Kidney capillary endothelial cell (primary cell): ENCODE measurements at places on chromosomes 12 and 14.

DNA sequence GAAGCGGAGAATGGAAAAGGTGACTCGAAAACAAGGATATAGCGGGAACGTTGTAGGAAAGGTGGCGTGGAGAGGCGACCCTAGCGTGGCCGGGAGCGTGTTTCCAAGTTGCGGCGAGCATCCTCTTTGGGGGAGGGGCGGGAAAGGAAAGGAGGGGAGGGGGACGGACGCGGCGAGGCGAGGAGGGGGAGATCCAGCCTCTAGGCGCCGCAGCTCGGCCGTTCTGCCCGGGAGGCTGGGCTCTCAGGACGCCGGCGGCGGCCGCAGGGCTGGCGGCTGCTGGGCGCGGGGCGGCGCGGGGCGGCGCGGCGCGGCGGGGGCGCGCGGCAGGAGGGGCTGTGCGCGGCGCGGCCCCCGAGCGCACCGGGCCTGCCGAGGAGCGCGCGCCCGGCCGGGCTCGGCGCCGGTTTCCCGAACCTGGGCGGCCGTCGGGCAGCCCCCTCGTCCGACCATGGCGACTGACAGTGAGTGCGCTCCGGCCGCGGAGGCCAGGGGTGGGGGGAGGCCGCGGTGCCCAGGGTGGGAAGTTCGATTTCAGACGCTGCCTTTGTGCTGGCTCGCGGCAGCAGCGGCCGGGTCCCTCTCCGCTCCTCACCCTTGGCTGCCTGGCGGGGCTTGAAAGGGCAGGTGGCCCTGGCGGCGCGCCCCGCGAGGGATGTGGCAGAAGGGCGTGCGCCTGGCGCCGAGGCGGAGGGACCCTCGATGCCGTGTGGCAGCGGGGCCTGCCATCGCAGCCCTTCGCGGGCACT is 50.3 kb downstream of the SNAPC1 start:
- no peak for DNase-seq

DNA sequence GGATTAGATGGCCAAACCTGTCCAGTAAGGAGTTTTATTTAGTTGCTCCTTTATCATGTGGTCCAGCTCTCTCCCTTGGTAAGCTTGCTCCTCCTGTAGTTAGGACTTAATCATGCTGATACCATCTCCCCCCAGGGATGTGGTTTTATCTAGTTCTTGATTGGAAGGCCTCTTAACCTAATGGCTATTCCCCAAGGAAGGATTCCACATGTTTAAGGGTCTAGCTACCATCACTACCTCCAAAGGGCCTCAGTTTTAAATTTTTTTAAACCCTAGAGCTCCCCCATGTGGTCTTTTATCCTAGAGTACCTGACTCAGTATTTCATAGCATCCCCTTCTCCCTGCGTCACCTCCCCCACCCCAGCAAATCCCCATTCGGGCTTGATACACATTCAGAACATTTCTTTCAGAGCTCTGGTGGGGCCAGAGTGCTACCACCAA is 22.5 kb downstream of the MAP3K12 start:
- no peak for DNase-seq

DNA sequence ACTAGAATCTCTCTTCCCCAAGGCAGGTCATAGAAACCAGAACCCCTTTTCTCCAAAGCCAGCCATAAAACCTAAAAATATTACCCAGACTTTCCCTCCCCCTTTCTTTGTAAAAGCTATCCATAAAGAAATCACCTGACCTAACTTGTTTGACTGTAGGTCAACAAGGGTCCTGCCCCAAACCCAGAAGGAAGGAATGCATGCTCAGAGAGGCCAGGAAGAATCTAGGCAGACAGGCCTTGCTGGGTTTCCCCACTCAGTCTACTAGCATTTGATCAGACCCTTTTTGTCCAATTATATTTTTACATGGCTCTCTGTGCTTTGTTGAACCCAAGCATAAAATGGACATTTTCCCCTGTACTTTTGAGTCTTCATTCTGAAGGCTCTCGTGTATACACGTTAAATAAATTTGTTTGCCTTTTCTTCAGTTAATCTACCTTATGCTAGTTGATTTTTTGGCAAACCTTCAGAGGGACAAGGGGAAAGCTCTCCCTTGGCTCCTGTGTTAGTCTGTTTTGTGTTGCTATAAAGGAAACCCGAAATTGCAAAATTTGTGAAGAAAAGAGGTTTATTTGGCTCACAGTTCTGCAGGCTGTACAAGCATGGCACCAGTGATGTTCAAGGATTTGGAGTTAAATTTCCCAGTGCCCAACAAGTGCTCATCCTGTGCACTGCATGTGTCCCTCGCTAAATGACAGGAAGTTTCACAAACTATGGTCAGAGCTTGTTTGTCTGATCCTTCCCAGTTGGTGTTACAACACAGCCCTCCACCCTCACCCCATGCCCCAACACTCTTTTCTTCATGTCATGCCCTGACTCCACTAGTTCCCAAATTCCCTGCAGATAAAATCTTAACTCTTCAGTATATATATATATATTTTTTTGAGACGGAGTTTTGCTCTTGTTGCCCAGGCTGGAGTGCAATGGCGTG is 14.2 kb upstream of the RASSF3 start:
- no peak for DNase-seq

- no peak for DNase-seq
These were observed 17.4 kb downstream of the CDKN1B start for GRCh38 chr12:12734561-12735071.

- DNase-seq: no peak
These were observed 604.8 kb upstream of the SEL1L start for GRCh38 chr14:82138431-82138830.

DNA sequence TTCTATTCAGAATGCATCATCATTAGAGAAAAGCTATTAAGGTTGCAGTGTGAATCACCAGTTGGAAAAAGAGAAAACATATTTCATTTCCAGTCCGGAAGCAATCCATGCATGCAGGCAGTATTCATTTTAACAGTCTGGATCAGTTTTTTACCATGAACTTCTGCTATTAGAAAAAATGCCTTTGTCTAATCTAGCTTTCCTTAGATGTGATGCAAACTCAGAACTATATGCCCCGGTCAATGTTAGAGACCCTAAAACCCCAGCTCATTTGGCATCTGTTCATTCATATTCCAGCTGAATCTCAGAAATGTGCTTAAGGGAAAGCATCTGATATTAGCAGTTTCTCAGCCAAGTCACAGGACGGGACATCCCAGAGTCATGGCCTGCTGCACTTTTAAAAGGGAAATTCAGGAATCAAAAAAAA is 8.5 kb downstream of the IRAK3 start:
- no peak for DNase-seq

GRCh38 chr12:92601680-92602079 is 101.1 kb upstream of the PLEKHG7 start:
- DNase-seq: no peak

- no peak for DNase-seq
These were observed 29.5 kb upstream of the MSRB3 start for GRCh38 chr12:65248656-65249633.

GRCh38 chr12:117501076-117501869 is 139.8 kb upstream of the NOS1 start:
- no peak for DNase-seq

DNA sequence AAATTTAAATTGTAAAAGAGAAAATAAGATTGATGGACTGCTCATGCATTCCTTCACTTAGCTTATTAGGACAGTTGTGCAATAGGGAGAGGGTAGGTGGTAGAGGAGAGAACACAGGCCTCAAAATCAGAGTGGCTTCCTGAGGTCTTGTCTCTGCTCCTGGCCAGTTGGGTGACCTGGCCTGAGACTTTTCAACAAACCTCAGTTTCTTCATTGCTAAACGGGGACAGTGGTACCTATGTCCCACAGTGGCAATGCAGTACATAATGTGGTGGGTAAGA is 2.6 kb downstream of the MAP3K12 start:
- no peak for DNase-seq

GRCh38 chr14:73289308-73289707 is 52.0 kb downstream of the PAPLN start:
- DNase-seq: no peak

DNA sequence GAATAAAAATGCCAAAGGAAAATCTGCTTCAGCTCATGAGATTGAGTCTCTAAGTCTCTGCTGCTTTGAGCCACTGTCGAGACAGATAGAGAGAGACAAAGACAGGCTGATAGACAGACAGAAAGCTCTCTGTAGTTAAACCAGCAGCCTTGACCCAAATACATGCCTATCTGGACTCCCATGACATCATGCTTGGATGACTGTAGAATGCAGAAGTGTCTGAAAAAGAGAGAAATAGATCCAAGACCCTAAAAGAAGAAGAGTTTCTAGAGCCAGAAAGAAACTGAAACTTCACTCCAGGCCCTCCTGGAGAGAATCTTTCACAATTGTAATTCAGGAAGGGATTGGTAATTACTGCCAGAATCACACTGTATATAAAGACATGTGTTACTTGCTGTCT is 122.6 kb upstream of the PLXNC1 start:
- DNase-seq: no peak

- DNase-seq: no peak
These were observed 32.2 kb upstream of the MDM1 start for GRCh38 chr12:68364328-68364727.

- DNase-seq: no peak
These were observed 33.3 kb downstream of the HEATR5A start for GRCh38 chr14:31387091-31387490.

- DNase-seq: no peak
These were observed 19.8 kb downstream of the VASH1 start for GRCh38 chr14:76780875-76781647.

DNA sequence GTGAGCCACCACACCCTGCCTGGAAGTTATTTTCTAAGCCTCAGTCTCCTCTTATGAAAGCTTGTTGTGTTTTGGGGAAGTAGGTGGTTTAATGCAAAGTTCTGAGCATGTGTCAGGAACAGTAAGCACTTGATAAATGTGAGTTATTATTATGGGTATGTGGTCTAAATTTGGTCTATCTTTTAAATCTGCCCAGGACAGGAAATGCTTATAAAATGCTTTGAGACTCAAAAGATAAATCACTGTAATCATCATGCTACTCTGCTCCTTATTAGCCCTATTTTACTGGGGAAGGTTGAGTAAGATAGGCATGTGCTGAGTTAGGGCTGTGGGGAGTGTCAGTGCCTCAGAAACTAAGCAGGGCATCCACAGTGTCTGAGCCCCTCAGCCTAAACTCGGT is 13.1 kb upstream of the SRSF5 start:
- no peak for DNase-seq

DNA sequence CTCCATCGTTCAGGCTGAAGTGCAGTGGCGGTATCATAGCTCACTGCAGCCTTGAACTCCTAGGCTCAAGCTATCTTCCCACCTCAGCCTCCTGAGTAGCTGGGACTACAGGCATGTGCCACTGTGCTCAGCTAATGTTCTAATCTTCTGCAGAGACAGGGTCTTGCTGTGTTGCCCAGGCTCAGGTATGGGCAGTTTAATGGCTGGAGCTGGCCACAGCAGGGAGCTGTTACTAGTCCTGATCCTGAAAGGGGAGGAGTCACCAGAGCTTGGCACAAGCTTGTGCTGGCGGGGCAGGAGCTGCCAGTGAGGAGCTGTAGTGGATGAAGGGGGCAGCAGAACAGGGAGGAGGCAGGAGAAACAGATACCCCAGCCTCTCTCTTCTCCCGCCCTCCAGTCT is 10.6 kb downstream of the TMEM120B start:
- DNase-seq: no peak

DNA sequence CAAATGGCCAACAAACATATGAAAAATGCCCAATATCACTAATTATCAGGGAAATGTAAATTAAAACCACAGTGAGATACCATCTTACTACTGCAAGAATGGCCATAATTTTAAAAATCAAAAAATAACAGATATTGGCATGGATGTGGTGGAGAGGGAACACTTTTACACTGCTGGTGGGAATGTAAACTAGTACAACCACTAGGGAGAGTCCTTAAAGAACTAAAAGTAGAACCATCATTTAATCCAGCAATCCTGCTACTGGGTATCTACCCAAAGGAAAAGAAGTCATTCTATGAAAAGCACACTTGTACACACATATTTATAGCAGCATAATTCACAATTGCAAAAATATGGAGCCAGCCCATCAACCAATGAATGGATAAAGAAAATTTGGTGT is 459.7 kb downstream of the GXYLT1 start:
- no peak for DNase-seq

- DNase-seq: no peak
These were observed 57.9 kb downstream of the FUT8 start for GRCh38 chr14:65470404-65470880.

- no peak for DNase-seq
These were observed 29.5 kb upstream of the APOLD1 start for GRCh38 chr12:12755923-12756322.

- DNase-seq: no peak
These were observed 436 bp downstream of the ASB2 start for GRCh38 chr14:93975791-93976476.

DNA sequence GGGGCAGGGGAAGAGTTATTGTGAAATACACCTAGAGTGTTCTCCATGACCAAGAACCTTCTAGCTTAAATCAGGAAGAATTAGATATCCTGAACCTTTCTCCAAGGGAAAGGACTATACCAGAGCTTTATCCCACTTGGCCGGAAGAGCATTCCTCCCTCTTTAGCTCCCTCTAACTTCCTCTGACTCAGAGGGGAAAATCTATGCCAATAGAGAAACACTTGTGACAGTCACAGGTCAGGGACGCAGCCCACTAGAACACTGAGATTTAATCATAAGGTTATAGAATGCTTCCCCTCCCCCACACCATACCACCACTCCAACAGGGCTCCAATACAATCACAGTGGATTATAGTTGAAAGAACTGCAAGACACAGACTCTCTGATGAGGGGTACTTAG is 55.4 kb upstream of the RFX4 start:
- peak; percentile 1 for DNase-seq

- peak; percentile 38 for DNase-seq
These were observed 596.0 kb downstream of the SLC16A7 start for GRCh38 chr12:60191676-60192359.

DNA sequence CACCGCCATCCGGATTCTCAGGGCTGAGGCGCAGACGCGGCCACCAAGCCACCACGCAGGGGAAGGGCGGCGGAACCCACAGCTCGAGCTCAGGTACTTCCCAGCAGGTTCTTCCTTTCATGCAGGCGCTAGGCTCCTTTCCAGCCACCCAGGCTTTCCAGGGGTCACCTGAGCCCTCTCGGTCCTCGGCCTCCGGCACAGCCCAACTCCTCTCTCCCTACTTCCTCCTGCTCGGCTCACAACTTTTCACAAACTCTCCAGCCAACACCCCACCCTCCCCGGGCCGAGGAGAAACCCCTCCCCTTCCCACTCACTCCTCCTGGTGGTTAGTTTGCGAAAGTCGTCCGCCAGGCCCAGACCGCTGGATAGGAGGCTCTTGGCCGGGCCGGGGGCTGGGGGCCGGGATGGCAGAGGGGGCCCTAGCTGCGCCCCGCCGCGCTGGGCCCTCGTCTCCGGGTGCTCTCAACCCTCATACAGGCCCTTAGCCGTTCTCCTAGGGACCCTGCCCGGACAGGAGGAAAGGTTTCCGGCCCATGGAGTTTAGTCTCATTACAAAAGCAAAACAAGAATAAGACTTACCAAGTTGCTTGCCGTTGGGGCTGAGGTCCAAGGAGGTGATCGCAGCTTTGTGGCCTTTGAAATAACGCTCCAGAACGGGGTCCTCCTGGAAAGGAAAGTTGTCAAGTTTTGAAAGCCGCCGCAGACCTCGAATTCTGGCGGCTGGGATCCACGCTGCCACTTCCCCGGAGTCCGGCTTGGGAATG is at the start of gene GALNT4:
GALNT4 (minus strand) TSS at position 256 of the 764 bp plus-strand sequence; CDS start at position 9, 247 bp downstream.
- peak; percentile 80 for DNase-seq
